ENCODE measurements at places on chromosomes 12 and 14.

DNA sequence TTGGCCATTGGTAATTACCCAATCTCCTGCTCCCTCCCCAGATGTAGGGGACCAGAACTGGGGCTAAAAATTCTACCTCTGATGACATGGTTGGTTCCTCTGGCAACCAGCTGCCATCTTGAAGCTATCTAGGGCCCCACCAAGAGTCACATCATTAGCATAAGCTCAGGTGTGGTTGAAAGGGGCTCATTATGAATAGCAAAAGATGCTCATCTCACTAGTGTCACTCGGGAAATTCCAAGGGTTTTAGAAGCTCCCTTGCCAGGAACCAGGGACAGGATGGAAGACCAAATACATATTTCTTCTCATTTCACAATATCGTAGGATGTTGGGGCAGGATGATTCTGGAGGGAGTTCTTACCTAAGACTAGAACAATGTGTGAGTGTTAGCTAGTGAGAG is 38.6 kb downstream of the EID3 start:
- DNase-seq, result no peak

DNA sequence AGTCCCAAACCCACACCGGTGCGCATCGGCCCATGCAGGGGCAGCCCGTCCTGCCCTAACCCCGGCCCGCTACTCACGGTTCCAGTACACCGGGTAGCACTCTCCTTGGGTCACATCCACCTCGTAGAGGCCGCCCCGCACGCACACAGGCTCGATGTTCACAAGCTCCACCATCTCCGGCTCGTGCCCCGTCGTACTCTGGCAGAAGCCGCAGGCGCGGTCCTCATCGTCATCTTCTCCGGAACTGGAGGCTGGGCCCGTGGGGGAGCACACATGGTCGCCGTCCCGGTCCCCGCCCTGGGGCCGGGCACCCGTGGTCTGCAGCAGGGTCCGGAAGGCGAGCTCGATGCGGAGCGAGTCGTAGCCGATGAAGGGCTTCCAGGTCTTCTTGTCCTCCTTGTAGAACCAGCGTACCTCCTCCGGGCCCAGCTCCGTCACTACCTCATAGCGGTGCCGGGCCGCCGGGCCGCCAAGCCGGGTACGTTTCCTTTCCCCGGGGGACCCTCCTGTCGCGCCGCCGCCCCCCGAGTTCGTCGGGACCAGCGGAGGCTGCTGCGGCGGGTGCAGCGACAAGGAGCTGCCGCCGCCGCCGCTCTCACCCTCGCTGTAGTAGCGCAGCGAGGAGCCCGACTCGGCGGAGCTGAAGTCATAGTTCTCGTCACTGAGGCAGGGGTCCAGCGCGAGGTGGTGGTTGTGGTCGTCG is 788 bp downstream of the DDHD1 start:
- peak; percentile 49 for DNase-seq

DNA sequence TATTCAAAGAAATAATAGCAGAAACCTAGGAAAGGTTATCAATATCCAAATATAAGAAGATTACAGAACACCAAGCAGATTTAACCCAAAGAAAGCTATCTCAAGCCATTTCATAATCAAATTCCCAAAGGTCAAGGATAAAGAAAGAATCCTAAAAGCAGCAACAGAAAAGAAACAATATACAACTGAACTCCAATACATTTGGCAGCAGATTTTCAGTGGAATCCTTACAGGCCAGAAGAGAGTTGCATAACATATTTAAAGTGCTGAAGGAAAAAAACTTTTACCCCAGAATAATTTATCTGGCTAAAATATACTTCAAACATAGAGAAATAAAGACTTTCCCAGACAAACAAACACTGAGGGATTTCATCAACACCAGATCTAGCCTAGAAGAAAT is 54.3 kb downstream of the DENND5B start:
- DNase-seq, result no peak

DNA sequence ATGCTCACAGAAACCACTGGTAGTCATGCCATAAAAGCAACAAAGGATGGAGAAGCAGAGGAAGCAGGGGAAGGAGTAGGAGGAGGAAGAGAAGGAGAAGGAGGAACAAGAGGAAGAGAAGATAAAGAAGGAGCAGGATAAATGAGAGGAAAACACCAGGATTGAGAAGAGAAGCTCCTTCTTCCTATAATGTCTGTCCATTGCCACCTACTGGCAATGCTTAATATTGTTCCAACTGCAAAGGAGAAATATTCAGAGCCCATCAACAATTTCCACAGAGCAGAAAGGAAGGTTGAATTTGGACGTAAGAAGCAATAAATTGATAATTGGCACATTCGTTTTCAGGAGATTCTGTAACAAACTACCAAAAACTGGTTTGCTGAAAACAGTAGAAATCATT is 898.4 kb downstream of the SLC16A7 start:
- no peak for DNase-seq

DNA sequence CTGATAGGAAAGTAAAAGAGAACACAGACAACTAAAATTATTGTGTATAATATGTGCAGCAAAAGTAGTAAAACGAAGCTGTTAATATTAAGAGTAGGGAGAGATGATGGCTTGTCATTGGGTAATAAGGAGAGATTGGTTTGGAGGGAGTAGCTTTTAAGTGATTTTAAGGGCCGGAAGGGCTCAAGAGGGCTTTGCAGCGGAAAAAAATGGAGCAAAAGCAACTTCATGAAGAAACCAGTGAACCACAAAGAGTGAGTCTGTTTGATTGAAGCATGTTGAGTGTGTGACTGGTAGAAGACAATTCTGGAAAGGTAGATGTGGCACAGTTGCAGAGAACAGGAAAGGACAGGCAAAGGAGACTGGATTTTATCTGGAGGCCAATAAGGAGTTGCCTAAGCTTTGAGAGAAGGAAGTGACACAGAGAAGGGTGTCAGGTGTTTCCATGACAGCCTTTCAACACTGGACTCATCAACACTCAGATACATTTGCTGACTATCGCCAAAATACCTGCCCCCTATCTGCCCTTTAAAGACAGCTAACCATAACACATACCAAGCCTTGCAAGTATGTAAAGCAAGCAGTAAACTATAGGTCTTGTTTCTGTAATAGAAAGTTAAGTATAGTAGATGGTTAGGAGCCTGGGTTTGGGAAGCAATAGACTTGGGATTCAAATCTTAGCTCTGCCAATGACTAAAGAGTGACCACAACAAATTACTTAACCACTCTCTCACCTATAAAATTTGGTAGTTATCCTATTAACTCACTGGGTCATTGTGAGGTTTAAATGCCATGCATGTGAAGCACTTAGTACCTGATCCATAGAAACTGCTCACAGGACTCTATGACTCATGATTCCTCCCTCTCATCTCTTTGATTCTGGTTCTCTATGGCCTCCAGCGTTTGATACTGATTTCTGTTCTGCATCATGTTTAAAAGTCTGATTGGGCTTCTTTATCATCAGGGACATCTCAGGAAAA is 117.3 kb upstream of the LMNTD1 start:
- no peak for DNase-seq

GRCh38 chr12:9127936-9128663 is 12.4 kb upstream of the A2M start:
- DNase-seq, result no peak

DNA sequence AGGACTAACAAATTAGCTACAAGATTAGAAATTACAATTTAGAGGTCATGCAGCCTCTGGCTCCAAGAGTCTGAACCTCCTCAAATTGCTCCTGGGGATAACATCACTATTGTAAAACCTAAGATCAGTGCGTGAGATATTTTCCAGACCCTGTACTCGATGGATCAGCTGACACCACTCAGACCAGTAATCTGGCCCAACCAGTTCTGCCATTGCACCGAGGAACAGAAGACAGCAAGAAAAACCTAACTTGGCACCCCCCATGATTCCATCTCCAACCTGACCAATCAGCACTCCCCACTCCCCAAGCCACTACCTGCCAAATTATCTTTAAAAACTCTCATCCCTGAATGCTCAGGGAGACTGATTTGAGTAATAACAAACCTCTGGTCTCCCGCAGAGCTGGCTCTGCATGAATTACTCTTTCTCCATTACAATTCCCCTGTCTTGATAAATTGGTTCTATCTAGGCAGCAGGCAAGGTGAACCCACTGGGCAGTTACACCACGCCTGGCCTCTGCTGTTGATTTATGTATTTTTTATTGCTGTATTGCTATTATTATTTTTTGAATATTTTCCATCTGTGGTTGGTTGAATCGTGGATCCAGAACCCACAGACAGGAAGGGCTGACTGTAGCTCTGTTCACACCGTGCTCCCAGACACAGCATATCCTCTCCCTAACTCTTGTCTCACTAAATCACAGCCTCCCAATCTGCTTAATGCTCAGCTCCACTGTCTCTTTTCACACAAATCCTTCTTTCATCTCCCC is 9.2 kb downstream of the HEBP1 start:
- no peak for DNase-seq

DNA sequence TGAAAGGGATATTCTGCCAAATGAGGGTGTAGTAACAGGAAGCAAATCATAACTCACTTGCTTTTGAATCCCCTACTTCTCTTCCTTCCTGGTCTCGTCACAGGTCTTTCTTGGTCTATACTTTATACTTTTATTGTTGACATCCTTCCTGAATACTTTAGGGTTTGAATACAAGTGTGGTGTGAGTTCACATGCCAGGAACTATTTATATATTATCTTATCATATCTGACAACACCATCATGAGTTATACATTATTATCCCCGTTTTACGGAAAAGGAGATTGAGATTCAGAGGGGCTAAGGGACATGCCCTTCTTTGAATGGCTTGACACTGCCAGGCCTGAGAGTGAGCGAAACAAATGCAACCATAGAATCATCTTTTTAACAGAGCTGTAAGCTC is 33.0 kb upstream of the TSPAN8 start:
- no peak for DNase-seq

- no peak for DNase-seq
Observed at GRCh38 chr14:79464468-79464867, 746.8 kb downstream of the DIO2 start.

DNA sequence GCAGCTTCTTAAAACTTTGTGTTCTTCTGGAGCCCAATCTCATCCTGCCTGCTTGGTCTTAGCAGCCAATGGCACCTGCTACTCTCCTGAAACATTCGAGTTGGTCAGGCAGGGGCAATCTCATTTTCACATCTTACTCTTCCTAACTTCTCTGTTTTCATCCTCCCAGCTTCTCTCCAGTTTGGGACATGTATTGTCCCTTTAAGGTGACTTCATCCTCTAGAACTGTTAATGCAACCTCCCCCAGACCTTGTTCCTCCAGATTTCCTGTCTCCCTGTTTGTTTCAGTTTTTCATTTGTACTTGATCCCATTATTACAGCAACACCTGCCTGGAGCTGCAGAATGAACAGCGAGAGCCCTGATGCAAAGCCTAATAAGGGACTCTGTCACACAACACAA is 31.3 kb downstream of the SERPINA11 start:
- DNase-seq, result no peak

GRCh38 chr12:41514021-41514777 is 326.1 kb downstream of the PDZRN4 start:
- no peak for DNase-seq

- no peak for DNase-seq
Observed at GRCh38 chr12:87363497-87364084, 665.6 kb downstream of the C12orf50 start.

- DNase-seq, result no peak
Observed at GRCh38 chr14:91252871-91253794, 8.6 kb upstream of the GPR68 start.

DNA sequence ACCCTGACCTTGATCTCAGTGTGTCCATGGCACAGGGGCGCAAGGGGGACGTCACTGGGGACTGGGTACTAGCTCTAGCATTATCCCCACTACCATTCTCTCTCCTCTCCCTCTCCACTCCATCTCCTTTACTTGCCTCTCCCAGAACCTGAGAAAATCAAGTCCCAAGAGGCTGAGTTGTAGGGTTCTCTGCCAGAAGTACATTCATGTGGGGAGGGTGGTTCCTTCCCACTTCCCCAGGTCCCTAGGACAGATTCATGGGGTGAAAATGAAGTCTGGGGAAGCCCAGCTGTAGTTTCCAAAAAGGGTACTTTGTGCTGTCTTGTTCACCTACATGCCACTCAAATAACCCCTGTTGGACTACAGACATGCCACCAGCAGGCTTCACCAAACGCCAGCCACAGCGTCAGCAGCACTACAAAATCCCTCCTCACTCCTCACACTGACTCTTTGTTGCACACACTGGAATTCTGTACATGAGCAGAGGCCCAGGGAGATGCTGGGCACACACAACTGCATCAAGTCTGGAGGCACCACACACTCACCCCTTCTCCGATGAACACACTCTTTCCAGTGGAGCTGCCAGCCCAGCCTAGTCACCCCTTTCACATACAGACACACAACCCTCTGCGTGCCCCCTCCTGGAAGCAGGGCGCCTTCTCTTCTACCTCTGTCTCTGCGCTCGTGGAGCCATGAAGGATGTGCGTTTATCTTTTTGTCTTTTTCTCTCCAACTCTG is 6.9 kb downstream of the RARG start:
- no peak for DNase-seq

GRCh38 chr12:41521872-41522379 is 333.8 kb downstream of the PDZRN4 start:
- no peak for DNase-seq

- no peak for DNase-seq
Observed at GRCh38 chr12:47052274-47052673, 27.1 kb upstream of the PCED1B start.

DNA sequence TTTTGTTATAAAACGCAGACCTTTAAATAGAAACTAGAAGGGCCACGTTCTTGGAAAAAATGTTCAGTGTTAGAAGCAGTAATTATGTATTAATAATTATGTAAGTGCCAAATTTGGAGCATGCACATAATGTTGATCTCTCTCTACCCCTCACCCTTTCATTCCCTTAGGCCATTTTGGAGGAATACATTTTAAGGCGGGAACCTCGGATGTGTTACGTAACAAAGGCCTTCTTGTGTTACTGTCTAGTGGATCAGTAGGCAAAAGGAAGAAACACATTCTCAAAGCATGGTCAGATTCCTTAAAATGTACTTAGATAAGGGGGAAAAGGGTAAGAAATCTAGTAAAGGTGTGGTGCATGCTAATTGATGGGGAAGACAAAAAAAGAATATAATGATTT is 52.7 kb downstream of the RASSF3 start:
- no peak for DNase-seq

DNA sequence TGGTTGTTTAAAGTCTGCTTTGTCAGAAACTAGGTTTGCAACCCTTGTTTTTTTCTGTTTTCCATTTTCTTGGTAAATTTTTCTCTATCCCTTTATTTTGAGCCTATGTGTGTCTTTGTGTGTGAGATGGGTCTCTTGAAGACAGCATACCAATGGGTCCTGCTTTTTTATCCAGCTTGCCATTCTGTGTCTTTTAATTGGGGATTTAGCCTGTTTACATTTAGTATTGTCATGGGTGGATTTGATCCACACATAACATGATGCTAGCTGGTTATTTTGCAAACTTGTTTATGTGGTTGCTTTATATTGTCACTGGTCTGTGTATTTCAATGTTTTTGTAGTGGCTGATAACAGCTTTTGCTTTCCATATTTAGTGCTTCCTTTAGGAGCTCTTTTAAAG is 17.2 kb upstream of the ART4 start:
- no peak for DNase-seq

DNA sequence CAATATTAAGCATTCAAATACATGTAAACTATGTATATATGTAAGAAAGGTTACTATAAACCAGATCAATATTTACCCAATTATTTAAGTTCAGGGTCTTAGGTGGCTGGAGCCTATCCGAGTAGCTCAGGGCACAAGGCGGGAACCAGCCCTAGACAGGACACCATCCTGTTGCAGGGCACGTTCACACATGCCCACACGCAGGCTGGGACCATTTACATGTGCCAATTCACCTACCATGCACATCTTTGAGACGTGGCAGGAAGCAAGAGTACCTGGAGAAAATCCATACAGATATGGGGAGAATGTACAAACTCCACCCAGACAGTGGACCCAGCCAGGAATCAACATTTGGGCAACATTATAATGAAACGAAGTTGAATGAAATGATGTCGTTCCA is 263.0 kb upstream of the E2F7 start:
- DNase-seq, result no peak
